ENCODE measurements at places on chromosomes 2 and 18.

GRCh38 chr2:17757321-17757720 lies 3.4 kb downstream of the GEN1 start:
- no peak for DNase-seq

DNA sequence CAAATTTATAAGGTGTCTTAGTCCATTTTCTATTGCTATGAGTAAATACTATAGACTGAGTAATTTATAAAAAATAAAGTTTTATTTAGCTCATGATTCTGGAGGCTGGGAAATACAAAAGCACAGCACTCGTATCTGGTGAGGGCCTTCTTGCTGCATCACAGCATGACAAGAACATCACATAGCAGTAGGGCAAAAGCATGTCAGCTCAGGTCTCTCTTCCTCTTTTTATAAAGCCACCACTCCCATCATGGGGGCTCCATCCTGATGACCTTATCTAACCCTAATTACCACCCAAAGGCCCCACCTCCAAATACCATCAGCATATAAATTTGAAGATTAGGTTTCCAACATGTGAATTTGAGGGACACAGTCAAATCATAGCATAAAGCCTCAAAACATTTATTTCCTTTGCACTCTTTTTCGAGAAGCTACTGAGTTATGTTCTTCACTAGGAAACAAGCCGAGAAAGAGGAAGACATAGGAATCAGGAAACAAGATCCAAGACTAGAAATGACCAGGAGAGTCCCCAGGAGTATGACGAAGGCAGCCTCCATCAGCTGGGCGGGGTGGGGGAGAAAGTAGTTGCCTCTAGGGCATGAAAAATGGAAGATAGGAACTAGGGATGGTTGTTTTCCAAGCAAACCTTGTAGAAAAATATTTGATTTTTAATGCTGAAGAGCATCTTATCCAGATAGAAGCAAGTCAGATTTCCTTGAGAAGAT lies 24.1 kb upstream of the NABP1 start:
- no peak for DNase-seq

DNA sequence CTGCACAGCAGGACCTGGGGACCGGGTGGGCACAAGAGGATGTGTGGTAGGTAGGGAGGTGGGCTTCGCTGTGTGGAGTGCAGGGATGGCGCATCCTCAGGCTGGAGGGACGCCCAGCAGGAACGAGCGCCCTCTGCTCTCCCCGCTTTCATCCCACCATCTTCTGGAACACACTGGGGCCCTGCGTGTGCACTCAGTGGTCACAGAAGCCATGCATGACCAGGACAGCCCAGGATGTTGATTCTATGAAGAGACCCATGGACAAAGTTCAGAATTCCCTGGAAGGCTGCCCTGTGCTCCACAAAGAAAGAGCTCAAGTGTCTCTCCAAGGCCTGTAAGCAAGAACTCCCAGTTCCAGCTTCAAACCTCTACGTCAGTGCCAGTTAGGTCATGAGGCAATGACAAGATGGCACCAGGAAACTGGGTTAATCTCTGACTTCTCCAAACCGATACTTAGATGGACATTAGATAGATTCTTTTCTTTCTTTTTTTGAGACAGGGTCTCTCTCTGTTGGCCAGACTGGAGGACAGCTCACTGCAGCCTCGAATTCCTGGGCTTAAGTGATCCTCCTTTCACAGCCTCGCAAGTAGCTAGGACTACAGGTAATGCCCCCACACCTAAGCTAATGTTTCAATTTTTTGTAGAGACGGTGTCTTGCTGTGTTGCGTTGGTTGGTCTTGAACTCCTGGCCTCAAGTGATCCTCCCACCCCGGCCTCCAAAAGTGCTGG lies 3.4 kb downstream of the SLC66A2 start:
- DNase-seq: no peak

GRCh38 chr2:240725671-240726070 lies 34.0 kb downstream of the AQP12A start:
- DNase-seq: no peak

GRCh38 chr2:21277068-21278056 lies 153.6 kb downstream of the TDRD15 start:
- DNase-seq: no peak

DNA sequence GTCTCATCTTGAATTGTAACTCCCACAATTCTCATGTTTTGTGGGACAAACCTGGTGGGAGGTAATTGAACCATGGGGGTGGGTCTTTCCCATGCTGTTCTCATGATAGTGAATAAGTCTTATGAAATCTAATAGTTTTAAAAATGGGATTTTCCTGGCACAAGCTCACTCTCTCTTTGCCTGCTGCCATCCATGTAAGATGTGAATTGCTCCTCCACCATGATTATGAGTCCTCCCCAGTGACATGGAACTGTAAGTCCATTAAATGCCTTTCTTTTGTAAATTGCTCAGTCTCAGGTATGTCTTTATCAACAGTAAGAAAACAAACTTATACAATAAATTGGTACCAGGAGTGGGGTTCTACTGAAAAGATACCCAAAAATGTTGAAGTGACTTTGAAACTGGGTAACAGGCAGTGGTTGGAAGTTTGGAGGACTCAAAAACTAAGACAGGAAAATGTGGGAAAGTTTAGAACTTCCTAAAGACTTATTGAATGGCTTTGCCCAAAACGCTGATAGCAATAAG lies 601.4 kb downstream of the ZEB2 start:
- no peak for DNase-seq

DNA sequence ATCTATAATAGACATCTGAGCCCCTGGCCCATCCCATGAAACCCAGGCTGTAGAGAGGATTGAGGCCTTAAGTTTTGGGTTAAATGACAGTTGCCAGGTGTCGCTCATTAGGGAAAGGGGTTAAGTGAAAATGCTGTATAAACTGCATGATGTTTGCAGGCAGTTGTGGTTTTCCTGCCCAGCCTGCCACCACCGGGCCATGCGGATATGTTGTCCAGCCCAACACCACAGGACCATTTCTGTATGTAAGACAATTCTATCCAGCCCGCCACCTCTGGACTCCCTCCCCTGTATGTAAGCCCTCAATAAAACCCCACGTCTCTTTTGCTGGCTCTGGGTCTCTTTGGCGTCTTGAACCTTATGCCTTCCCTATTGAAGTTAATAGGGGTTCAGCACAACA lies 110.7 kb downstream of the XRCC5 start:
- DNase-seq: no peak

GRCh38 chr18:13577781-13578180 lies 148.6 kb downstream of the FAM210A start:
- no peak for DNase-seq

DNA sequence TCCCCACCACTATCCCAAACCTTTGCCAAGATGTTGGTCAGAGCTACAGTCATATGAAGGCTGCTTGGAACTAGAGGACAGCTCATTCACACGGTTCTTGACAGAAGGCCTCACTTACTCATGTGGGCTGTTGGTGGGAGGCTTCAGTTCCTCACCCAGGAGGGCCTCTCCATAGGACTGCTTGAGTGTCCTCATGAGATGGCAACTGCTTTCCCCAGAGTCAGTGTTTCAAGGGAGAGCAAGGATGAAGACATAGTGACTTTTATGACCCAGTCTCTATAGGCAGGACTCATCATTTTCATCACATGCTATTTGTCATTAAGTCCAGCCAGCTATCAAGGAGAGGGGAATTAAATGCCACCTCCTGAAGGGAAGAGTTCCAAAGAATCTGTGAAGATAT lies 33.4 kb upstream of the OLA1 start:
- DNase-seq: no peak

- DNase-seq: no peak
Observed at GRCh38 chr18:29512203-29512602, 1335.3 kb upstream of the CDH2 start.

DNA sequence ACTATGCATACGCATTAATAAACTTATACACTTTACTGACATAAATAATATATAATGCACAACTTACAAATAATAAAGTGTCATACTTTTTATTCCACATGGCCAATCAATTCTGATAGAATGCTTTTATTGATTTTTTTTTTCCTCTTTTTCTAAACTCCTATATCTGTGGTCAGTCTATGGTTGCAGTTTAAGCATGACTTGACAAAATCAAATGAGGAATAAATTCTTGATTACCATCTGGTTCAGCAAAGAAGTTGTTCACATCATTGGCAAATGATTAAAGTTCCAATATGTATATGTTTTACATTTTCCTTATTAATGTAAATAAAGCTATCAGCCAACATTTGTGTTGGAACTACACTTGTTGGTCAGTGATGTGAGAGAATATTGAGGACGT lies 83.5 kb downstream of the EML6 start:
- no peak for DNase-seq

GRCh38 chr18:79866889-79867574 lies 69.3 kb downstream of the KCNG2 start:
- DNase-seq: no peak

- DNase-seq: no peak
Observed at GRCh38 chr2:118530976-118531375, 316.5 kb downstream of the EN1 start.

GRCh38 chr2:187549193-187549592 lies 5.0 kb downstream of the TFPI start:
- DNase-seq: no peak

- no peak for DNase-seq
Observed at GRCh38 chr18:48490641-48491293, 48.1 kb upstream of the CTIF start.

DNA sequence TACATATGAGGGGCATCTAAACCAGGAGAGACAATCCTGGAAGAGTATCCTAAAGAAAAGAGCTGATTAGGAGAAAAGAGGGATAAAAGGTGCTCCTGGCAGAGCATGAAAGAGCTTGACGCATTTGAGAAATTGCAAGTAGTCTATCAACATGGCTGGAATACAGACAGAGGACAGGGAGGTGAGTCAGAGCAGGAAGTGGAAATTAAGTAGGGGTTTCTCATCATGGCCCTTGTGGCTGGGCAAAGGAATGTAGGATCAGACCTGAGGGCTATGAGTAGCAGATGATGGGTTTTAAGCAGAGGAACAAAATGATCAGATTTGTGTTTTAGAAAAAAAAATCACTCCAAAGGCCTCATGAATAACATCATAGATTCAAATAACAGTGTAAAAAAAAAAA lies 49.2 kb upstream of the UGP2 start:
- DNase-seq: no peak

DNA sequence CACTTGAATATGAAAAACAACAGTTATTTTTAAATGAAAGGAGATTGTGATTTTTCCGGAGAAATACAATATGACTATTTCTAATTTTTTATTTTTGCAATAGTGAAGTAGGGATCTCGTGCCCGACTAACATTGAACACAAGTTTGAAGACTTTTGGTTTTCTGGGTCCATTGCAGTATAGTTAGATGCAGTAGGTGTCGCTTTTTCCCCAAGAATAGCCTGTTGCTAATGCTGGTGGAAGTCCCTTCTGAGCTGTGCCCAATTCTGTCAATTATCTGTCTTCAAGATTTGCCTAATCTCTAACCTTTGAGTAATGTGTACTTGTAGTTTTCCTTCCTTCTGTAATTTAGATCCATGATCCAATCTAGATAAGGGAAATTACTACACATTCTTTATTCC lies 36.5 kb downstream of the SEMA4F start:
- DNase-seq: peak; percentile 55

- no peak for DNase-seq
Observed at GRCh38 chr18:23824240-23824639, 135.0 kb downstream of the LAMA3 start.

- DNase-seq: no peak
Observed at GRCh38 chr18:5052491-5052890, 144.6 kb downstream of the AKAIN1 start.

DNA sequence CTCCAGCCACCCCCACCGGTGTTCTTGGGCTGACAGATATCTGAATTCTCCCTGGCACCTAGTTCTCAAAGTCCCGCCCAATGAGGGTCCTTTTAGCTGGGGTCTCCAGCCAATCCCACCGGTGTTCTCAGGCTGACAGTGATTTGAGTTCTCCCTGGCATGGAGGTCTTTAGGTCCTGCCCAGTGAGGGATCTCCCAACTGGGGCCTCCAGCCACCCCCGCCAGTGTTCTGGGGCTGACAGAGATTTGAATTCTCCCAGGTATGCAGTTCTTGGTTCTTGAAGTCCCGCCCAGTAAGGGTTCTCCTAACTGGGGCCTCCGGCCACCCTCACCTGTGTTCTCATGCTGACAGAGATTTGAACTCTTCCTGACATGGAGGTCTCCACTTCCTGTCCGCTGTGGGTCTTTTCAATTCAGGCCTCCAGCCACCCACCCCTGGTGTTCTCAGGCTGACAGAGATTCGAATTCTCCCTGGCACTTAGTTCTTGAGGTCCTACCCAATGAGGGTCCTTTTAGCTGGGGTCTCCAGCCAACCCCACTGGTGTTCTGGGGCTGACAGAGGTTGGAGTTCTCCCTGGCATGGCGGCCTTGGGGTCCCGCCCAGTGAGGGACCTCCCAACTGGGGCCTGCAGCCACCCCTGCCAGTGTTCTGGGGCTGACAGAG lies 154.6 kb downstream of the ANKRD36 start:
- no peak for DNase-seq

GRCh38 chr2:30208453-30208852 lies 22.9 kb upstream of the LBH start:
- peak; percentile 75 for DNase-seq

DNA sequence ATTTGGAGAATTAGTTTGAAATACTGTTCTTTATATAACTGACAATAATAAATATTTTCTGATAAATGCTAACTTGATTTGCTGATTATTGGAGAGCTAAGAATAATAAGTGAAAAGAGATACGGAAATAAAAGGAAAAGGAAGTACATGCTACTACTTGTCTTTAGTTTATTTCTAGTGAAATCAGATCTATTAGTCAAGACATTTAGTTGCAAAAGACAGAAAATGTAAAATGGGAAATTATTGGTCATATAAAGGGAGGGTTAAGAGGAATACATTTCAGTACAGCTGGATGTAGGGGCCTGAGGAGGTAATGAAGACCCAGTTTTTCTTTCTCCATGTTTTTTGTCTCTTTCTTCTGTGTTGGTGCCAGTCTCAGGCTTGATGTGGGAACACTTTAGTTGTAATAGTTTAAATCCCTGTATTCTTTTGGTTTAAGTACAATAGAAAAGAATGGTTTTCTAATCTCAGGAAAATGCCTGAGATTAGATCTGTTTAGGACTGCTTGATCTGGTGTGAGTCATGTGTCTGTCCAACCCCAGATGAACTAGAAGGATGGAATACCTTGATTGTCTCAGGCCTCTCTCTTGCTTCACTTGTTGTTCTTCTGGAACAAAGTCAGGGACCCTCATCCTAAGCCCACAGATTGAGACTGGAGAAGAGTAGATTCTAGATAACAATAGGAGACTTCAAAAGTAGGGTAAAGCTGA lies 58.0 kb downstream of the PLCL1 start:
- DNase-seq: no peak

- no peak for DNase-seq
Observed at GRCh38 chr2:231360401-231360800, 35.1 kb upstream of the B3GNT7 start.

GRCh38 chr2:227606476-227606875 lies 7.8 kb downstream of the SCYGR2 start:
- no peak for DNase-seq

DNA sequence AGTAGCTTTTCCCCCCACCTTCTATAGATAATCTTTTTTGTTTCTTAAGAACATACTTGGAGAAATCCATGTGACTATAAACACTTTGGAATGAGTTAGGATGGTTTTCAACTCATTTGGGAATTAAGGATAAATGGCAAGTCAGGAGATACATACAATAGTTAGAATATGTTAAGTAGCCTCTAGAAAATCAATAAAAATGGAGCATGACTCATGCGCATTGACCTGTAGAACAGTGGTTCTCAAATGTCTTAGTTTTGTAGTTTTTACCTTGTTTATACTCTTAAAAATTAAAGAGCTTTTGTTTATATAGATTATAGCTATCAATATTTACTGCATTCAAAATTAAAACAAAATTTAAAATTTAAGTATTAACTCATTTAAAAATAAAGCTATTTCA lies 24.7 kb downstream of the NUP35 start:
- DNase-seq: no peak
